ENCODE measurements at places on chromosomes 6 and 20.

DNA sequence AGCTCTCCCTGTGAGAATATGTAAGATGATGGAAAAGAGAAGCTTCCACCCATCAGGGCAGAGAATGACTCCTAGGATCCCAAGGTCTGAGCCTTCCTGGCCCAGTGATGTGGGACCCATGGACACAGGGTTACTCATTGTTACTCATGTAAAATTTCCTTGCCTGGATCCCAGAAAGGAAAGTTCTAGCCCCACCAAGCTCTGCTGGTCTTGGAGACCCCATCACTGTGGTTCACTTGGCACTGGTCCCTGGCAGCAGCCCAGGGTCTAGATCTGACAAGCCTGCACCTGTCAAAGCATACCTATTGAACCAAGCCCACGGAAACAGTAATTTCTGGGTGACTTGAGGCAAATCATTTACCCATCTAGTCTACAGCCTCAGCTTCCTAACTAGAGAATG lies 22.1 kb downstream of the MDGA1 start:
- no peak for DNase-seq

GRCh38 chr6:3447005-3447404 lies 9.8 kb downstream of the SLC22A23 start:
- no peak for DNase-seq

- no peak for DNase-seq
Observed at GRCh38 chr6:165766457-165766856, 103.4 kb upstream of the PDE10A start.

- no peak for DNase-seq
Observed at GRCh38 chr6:22271081-22271480, 25.8 kb downstream of the PRL start.

GRCh38 chr6:41676431-41676830 lies 38.2 kb downstream of the MDFI start:
- DNase-seq, result no peak

GRCh38 chr6:41579088-41579610 lies 33.0 kb downstream of the FOXP4 start:
- no peak for DNase-seq
